Central memory CD8-positive, alpha-beta T cell (primary cell): ENCODE measurements at places on chromosomes 13 and 19.

- H3K27ac ChIP-seq, result no peak overlapping the region
- peaks cover 4% of the 10 kb centered on the region for H3K27me3 ChIP-seq
- no peaks in the 10 kb centered on the region for H3K36me3 ChIP-seq
- H3K4me1 ChIP-seq, result no peaks in the 10 kb centered on the region
Observed at GRCh38 chr13:79187917-79188690, 218.0 kb downstream of the RBM26 start.

DNA sequence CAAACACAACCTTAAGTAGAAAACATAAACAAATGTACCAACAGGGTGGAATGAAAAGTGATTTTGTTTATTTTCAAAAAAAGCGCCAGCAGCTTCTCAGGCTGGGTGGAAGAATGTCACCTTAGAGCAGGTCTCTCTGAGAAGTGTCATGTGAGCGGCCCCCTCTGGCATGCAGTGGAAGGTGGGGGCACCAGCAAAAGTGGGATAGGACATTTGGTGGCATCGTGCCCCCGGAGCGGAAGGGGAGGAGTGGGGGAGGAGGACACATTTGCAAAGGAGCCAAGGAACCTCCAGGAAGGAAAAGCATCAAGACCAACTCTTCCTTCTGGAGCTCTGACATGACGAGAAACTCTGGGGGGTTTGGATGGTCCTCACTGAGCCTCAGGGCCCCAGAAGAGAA lies 635.3 kb downstream of the UQCRFS1 start:
- no peaks in the 10 kb centered on the region for H3K4me1 ChIP-seq
- no peak overlapping the region for H3K4me3 ChIP-seq
- no peak for DNase-seq
- H3K27me3 ChIP-seq, result no peaks in the 10 kb centered on the region
- H3K36me3 ChIP-seq, result no peaks in the 10 kb centered on the region

DNA sequence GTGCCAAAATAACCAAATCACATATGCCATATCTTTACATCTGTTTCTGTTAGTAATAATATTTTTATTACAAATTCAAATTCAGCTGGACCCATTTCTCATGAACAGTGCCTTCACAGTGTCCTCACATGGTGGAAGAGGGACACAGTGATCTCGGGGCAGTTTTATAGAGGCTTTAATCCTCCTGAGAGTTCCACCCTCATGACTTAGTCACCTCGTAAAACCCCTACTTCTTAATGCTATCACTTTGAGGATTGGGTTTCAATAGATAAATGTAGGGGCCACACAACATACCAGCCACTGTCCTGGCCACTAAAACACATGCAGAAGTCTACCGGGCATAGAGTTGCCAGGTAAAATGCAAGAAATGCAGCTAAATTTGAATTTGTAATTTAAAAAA lies 201.5 kb downstream of the MYO16 start:
- no peak for DNase-seq
- no peaks in the 10 kb centered on the region for H3K36me3 ChIP-seq
- H3K27ac ChIP-seq, result no peak overlapping the region
- no peaks in the 10 kb centered on the region for H3K4me1 ChIP-seq
- H3K4me3 ChIP-seq, result no peak overlapping the region

DNA sequence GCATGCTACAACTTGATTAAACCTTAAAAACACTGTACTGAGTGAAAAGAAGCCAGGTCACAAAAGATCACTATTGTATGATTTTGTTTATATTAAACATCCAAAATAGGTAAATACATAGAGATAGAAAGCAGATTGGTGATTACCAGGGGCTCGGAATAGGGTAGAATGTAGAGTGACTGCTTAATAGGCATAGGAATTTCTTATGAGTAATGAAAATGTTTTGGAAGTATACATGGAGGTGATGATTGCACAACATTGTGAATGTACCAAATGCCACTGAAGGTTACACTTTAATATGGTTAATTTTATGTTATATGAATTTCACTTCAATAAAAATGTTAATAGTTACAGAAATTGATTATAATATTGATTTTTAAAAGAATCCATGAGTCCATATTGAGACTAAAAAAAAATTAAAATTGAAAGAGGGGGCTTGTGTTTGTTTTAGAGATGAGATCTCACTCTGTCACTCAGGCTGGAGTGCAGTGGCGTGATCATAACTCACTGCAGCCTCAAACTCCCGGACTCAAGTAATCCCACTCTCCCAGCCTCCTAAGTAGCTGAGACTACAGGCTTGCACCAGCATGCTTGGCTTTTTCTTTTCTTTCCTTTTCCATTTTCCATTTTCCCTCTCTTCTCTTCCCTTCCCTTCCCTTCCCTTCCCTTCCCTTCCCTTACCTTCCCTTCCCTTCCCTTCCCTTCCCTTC lies 85.1 kb downstream of the FNDC3A start:
- no peak overlapping the region for H3K27ac ChIP-seq
- H3K36me3 ChIP-seq, result peaks cover 7% of the 10 kb centered on the region
- peaks cover 25% of the 10 kb centered on the region for H3K4me1 ChIP-seq
- no peaks in the 10 kb centered on the region for H3K27me3 ChIP-seq
